Diencephalon (tissue), 1 donor: ENCODE measurements at places on chromosomes 1 and 21. TPM values are rescaled to one million over a fixed set of nuclear protein-coding genes. Genes with fewer than 3 reads are reported as not detected.

The FCER1A gene
- not detected for total RNA-seq

The OPN3 gene
- total RNA-seq, result 8.1 TPM

The FCN3 gene
- total RNA-seq, result not detected

The CCDC27 gene
- total RNA-seq, result not detected

The JAK1 gene
- 85.8 TPM for total RNA-seq

The EDN2 gene
- not detected for total RNA-seq

The FAAH gene
- total RNA-seq, result 26.8 TPM

The FHAD1 gene
- total RNA-seq, result 6.5 TPM

The ZNF683 gene
- total RNA-seq, result not detected

The CELA3A gene
- total RNA-seq, result not detected

The CELA3B gene
- total RNA-seq, result not detected

The ZBTB8B gene
- 16.4 TPM for total RNA-seq

The FLG2 gene
- total RNA-seq, result not detected
